ENCODE measurements at places on chromosomes 7 and 10. TPM values are rescaled to one million over a fixed set of nuclear protein-coding genes. Genes with fewer than 3 reads are reported as not detected.

- H3K4me3 ChIP-seq, result no peak overlapping the region
- peak overlapping the region; percentile 20 for H3K27ac ChIP-seq
- H3K36me3 ChIP-seq, result no peaks in the 10 kb centered on the region
- DNase-seq, result no peak
Measured at GRCh38 chr10:95837783-95838182, 70.0 kb upstream of the CC2D2B start.

The CFAP70 gene
- total RNA-seq, result 4.3 TPM

The NPC1L1 gene
- total RNA-seq, result not detected

GRCh38 chr7:85115862-85116261 is 71.0 kb downstream of the SEMA3D start:
- H3K4me3 ChIP-seq, result no peak overlapping the region
- no peaks in the 10 kb centered on the region for H3K27me3 ChIP-seq
- H3K27ac ChIP-seq, result no peak overlapping the region
- H3K36me3 ChIP-seq, result no peaks in the 10 kb centered on the region

DNA sequence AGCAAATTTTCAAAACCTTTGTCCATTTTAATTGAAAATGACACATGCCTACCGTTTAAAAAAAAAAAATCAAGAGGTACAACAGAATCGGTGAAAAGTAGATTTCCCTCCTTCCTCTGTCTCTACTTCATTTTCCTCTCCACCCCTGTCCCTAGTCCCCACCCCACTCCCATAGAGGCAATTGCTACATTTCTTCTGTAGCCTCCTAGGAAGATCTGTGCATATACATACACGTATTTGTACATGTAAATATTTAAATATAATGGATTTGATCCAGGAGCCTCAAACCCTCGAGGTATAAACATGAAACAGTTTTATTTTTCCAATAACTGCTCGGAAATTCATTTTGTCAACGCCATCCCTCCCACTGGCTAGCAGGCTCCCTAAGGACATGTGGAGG is 14.1 kb upstream of the SLC29A3 start:
- no peak overlapping the region for H3K4me3 ChIP-seq
- no peaks in the 10 kb centered on the region for H3K36me3 ChIP-seq
- no peaks in the 10 kb centered on the region for H3K4me1 ChIP-seq
- H3K27ac ChIP-seq, result no peak overlapping the region
- DNase-seq, result no peak

- no peaks in the 10 kb centered on the region for H3K4me1 ChIP-seq
- H3K27ac ChIP-seq, result no peak overlapping the region
- no peaks in the 10 kb centered on the region for H3K27me3 ChIP-seq
- H3K4me3 ChIP-seq, result no peak overlapping the region
Measured at GRCh38 chr10:95171336-95171735, 22.7 kb upstream of the ACSM6 start.

- no peaks in the 10 kb centered on the region for H3K27me3 ChIP-seq
- no peaks in the 10 kb centered on the region for H3K4me1 ChIP-seq
- no peak overlapping the region for H3K27ac ChIP-seq
- DNase-seq, result no peak
- H3K36me3 ChIP-seq, result no peaks in the 10 kb centered on the region
Measured at GRCh38 chr7:94223375-94224084, 171.2 kb upstream of the COL1A2 start.

- H3K36me3 ChIP-seq, result no peaks in the 10 kb centered on the region
- H3K4me3 ChIP-seq, result no peak overlapping the region
- H3K4me1 ChIP-seq, result no peaks in the 10 kb centered on the region
Measured at GRCh38 chr7:25628446-25628845, 400.2 kb upstream of the NPVF start.

- H3K4me3 ChIP-seq, result no peak overlapping the region
- no peak overlapping the region for H3K27ac ChIP-seq
- no peak for DNase-seq
- no peaks in the 10 kb centered on the region for H3K36me3 ChIP-seq
- no peaks in the 10 kb centered on the region for H3K27me3 ChIP-seq
Measured at GRCh38 chr10:1596482-1597099, 140.7 kb downstream of the ADARB2 start.

The PGAM2 gene
- total RNA-seq, result 1.4 TPM

GRCh38 chr7:7736671-7737070 is 18.3 kb upstream of the RPA3 start:
- no peaks in the 10 kb centered on the region for H3K27me3 ChIP-seq
- DNase-seq, result no peak
- no peaks in the 10 kb centered on the region for H3K4me1 ChIP-seq
- H3K27ac ChIP-seq, result no peak overlapping the region
- no peaks in the 10 kb centered on the region for H3K36me3 ChIP-seq
- H3K4me3 ChIP-seq, result no peak overlapping the region

The IGFBP3 gene
- total RNA-seq, result 345 TPM

The HMX2 gene
- not detected for total RNA-seq

Data from uterus (tissue), 4 donors.